ENCODE measurements at places on chromosomes 7 and 10. TPM values are rescaled to one million over a fixed set of nuclear protein-coding genes. Genes with fewer than 3 reads are reported as not detected.
A peak's percentile ranks its signal among the peaks of the same experiment; 100 is the strongest.

DNA sequence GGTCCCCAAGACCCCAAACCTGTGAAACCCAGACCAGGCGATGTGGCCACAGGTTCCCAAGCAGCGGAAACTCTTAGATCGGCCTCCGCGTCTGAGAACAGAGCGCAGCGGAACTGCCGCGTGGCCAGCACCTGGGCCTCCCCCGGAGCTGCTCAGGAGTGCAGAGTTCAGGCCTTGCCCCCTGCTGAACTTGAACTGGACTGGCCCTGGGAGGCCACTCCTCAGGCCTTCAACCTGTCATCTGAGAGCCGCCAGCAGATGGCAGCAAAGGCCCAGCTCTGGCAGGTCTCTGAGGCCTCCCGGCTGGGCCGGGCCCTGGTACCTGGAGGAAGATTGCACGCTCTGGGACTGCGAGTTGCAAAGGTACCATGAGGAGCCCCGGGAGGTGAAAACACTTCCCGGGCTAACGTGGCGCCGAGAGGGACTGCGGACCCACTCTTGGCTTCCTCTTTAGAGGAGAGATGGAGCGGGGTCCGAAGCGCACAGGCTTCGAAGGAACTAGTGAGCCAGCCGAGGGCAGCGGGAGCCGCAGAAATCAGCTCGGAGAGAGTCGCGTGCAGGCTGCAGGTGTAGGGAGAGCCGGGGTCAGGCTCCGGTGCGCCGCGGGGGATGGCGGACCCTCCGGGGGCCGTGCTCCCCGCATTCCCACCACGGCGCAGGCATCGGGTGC lies 89.2 kb downstream of the PAXIP1 start:
- peak; percentile 92 for DNase-seq
- no peaks in the 10 kb centered on the region for H3K36me3 ChIP-seq
- peaks cover 2% of the 10 kb centered on the region for H3K27me3 ChIP-seq
- peaks cover 8% of the 10 kb centered on the region for H3K4me1 ChIP-seq
- H3K4me3 ChIP-seq, result no peak overlapping the region

DNA sequence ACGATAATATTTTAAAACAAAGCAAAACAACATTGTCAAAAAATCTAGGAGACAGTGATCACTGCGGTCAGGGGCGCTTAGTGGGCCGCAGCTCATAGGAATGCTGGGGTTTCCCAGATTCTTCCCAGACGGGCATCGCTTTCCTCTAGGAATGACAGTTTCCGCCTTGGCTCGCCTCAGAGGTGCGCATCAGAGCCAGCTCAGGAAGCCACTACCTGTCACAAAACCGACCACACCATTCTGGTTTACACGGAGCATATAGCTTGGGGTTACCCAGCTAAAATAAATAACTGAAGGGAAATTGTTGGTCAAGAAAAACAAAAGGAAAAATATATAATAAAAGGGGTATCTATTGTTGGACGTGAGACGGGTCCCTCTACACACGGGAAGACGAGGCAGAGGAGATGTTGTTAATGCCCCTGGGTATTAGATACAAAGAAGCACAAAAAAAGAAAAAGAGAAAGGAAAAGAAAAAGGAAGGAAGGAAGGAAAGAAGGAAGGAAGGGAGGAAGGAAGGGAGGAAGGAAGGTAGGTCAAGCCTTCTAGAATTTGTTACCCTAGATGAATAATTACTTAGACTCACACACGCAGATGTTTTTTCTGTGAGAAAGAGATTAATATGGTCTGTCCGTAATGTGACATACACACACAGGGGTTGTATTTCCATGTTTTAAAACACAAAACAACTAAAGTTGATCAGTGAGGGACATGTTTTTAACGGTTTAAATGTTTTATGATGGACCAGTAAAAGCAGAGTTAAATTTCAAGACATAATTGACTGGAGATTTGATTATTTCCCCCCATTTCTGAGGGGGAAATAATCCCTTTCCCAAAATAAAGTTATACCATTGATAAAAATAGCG lies 292.4 kb upstream of the NFE2L3 start:
- no peak for DNase-seq
- no peak overlapping the region for H3K27ac ChIP-seq
- no peaks in the 10 kb centered on the region for H3K36me3 ChIP-seq
- peaks cover 41% of the 10 kb centered on the region for H3K27me3 ChIP-seq
- peaks cover 9% of the 10 kb centered on the region for H3K4me1 ChIP-seq
- no peak overlapping the region for H3K4me3 ChIP-seq

DNA sequence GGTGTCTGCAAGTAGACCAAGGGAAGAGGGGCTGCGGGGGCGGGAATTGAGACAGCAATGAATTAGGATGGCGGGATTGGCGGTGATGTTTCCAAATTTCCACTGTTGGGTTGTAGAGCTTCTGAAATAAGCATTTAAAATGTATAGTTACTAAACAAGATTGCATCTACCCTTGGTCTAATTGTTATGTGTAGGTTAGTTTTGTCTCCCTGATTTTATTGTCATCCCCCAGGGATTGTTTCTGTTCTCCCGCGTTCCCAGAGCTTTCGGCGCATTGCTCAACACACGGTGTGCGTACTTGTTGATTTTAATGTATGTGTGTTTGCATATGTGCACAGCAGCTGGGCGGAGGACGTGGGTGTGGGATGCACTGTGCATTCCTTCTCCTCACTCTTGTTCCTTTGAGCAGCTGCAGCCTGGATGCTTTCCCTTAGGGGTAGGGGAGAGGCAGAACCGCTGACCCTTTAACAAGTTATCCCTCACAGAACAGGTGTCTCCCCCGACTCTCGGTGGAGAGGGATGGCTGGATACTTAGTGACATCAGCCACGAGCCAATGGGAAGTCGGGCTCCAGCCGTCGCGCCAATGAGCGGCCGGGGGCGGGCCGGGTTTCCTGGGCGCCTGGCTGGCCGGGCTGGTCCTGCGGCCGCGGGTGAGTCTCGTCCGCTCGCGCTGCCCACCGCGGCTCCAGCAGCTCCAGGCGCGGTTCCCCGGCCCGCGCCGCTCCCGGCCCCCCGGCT lies at the start of gene TSPAN33:
Gene TSPAN33, plus strand, starts transcription at position 613 of the 739 bp plus-strand sequence. CDS start 274 bp downstream, outside the sequence.
- peak within 1 kb of the TSS; percentile 71 for H3K4me3 ChIP-seq
- H3K36me3 ChIP-seq, result no peaks in the 10 kb centered on the region
- peaks cover 7% of the 10 kb centered on the region for H3K4me1 ChIP-seq
- peaks cover 3% of the 10 kb centered on the region for H3K27me3 ChIP-seq
- peak within 1 kb of the TSS; percentile 23 for H3K27ac ChIP-seq

DNA sequence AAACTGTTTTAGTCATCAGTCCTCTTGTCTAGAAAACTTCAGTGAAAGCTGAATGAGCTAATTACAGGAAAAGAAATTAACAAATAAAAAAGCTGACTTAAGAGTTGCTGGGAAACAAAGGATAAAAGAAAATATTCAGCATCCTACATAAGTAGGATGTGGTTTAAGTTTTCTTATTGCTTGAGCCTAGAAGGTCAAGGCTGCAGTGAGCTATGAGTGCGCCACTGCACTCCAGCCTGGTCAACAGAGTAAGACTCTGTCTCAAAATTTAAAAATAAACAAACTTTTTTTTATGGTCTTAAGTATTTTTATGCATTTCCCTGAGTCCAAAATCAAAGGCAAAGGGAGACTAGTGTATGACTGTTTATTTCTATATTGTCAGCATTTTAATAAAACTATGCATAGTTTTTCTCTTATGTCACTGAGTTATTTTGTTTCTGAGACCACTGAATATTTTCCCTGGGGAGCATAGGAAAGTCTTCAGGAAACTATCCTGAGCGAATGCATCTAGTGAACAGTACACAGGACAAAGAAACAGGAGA lies 40.0 kb upstream of the LRRN3 start:
- H3K36me3 ChIP-seq, result no peaks in the 10 kb centered on the region
- H3K27ac ChIP-seq, result no peak overlapping the region
- H3K27me3 ChIP-seq, result no peaks in the 10 kb centered on the region
- no peaks in the 10 kb centered on the region for H3K4me1 ChIP-seq
- peak; percentile 4 for DNase-seq

DNA sequence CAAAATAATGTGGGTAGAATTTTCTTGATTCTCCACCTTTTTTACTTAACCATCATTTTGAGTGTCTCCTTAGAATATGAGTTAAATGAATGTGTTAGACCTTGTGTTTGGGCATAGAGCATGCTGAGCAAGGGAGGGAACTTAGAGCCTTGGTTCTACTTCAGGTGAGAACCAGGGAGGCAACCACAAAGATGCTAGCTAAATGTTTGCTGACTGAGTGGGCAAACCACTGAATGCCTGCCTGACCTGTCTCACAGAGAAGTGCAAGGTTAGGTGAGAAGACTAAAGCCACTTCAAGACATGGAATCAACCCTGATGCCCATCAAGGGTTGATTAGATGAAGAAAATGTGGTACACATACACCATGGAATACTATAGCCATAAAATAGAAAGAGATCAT lies 242.6 kb upstream of the ZNF32 start:
- H3K4me3 ChIP-seq, result no peak overlapping the region
- H3K4me1 ChIP-seq, result no peaks in the 10 kb centered on the region
- H3K27ac ChIP-seq, result no peak overlapping the region
- DNase-seq, result no peak
- no peaks in the 10 kb centered on the region for H3K36me3 ChIP-seq

DNA sequence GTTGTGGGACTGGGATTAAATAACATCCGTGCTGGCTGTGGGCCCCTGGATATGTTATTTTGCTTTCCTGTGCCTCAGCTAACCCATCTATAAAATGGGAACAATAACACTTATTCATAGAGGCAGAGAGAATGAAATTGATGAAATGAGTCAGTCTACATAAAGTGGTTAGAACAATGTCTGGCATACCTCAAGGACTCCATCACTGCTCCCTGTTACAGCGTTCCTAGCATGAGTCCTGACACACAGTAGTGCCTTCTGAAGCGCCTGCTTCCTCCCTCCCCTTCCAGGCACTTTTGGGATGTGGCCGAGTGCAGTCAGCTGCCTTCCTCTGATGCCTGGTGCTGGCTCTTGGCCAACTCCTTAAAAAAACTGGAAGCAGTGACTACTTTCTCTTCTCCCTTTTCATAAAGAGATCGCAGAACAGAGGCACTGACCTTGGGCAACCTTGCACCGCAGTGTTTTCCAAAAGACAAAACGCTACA lies 108.4 kb upstream of the ZMIZ1 start:
- H3K36me3 ChIP-seq, result no peaks in the 10 kb centered on the region
- peaks cover 4% of the 10 kb centered on the region for H3K4me1 ChIP-seq
- H3K4me3 ChIP-seq, result no peak overlapping the region
- H3K27ac ChIP-seq, result no peak overlapping the region
- H3K27me3 ChIP-seq, result no peaks in the 10 kb centered on the region
- peak; percentile 79 for DNase-seq

DNA sequence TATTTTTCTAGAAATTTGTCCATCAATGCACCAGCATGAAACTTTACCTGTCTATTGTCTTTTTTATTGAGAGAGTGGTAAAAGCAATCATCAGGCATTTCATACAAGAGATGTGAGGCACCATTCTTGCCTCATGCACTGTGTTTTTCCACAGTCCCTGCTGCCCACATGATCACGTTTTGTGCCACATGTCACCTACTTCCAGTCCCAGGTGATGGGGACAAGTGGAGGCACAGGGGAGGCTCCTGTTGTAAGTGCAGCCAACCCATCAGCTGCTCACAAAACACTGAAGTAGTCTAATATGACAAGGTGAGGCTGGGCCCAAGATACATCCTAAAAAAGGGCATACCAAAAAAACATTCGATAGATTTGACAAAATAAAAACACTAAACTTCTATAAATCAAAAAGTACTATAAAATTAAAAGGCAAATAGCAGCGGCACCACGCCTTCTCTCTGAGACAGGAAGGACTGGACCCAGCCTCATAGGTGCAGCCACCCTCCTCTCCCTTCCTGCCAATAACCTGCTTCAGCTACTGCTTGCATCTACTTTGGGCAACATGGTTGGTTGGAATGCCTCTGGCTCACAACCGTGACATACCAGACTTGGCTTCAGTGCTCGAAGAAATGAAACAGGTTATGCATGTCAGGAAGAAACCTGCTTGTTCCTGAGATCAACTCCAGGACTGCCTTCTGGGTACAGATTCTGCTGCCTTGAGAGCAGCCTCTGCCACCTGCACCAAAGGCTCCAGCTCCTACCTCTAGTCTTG lies 2.3 kb downstream of the ZC3HAV1L start:
- H3K4me3 ChIP-seq, result no peak overlapping the region
- no peaks in the 10 kb centered on the region for H3K4me1 ChIP-seq
- peak; percentile 69 for DNase-seq
- H3K27ac ChIP-seq, result peak overlapping the region; percentile 14
- H3K27me3 ChIP-seq, result no peaks in the 10 kb centered on the region

DNA sequence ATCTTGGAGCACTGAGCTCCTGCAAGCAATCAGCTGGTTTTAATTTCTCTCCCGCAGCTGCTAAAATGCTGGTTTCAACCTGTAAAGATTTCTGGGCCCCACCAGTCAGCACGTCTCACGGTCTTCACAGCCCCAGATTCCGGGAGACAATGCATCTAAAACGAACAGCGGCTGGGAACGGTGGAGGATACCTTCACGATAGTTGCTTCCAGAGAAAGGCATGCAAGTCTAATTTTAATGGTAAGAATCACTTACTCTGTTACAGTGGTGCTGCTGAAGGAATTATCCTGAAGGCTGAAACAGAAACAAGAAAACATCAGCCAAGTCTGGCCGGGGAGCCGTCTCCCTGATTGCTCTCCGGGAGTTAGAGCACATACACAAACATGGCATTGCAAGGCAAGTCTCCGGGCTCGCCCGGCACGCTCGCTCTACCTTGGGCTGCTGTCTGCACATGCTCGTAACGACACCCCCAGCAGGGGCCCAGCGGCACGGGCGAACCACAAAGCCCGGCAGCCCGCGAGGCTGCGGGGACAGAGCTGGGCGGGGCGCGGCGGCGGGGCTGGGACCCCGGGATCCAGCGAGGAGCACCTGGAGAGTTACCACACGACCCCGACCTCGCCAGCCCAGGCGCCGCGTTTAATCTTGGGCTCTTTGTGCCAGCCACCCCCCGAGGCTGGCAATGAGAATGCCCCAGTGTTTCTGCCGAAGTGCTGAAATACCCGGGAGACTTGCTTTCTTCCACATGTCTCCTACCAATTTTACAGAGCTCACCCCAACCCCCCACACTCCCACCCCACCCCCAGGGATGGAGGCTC lies at the start of gene FAM13C:
Gene FAM13C, minus strand, starts transcription at position 406 of the 815 bp plus-strand sequence. Its CDS starts 89 bp downstream, at position 317.
- H3K4me3 ChIP-seq, result peak within 1 kb of the TSS; percentile 67
- H3K36me3 ChIP-seq, result no peaks in the 10 kb centered on the region
- H3K27me3 ChIP-seq, result peaks cover 4% of the 10 kb centered on the region
- peak; percentile 78 for DNase-seq
- H3K4me1 ChIP-seq, result no peaks in the 10 kb centered on the region

DNA sequence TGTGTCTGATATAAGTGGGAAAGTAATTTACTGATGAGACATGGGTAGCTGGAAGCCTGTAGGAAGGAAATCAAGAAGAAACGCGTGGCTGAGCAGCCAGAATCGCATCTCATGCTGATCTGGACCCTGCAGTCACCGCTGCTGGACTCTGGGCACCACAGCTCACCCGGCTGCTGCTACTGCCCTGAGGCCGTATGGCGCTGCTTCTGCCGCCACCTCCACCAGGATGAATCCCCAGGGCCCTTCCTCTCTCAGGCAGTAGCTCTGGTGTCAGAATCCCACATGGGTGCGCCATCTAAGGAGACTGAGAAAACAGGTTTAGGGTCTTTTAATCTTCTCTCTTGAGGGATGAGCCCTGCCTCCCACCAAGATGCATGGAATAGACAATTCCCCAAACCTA lies 70.3 kb upstream of the AGK start:
- no peak overlapping the region for H3K4me3 ChIP-seq
- DNase-seq, result no peak
- H3K4me1 ChIP-seq, result no peaks in the 10 kb centered on the region

Gene BTBD16
- total RNA-seq, result 1.2 TPM

Gene PRSS37
- not detected for total RNA-seq

Gene CLEC2L
- not detected for total RNA-seq

Gene NUTM2E
- 0.16 TPM for total RNA-seq
